ENCODE measurements at places on chromosomes 4 and X.

- no peak for DNase-seq
These were observed 23.6 kb downstream of the NUDT9 start for GRCh38 chr4:87445964-87446363.

GRCh38 chrX:19931146-19931545, 43.7 kb upstream of the SH3KBP1 start:
- DNase-seq, result no peak

- DNase-seq, result peak; percentile 78
These were observed 71.0 kb downstream of the MTHFD2L start for GRCh38 chr4:74228691-74229640.

DNA sequence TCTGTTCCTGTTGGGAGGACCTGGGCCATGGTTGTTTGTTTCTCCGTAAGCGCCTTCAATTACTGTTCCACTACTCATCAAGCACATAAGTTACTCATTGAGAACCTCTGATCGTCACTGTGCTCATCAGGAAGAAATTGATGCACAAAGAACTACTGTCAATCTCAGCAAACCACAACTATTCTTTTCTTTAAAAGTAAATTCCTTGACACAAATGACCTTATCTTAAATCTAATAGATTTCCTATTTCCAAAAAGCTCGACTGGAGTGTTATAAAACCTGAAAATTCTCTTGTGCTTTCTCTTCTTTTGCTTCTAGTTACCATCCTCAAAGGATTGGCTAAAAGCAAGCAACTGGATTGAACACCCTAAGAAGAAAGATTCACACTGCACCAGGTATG, at the start of gene MUC7:
Gene MUC7 (plus strand): TSS at position 301 of the 400 bp plus-strand sequence. CDS start 1,825 bp downstream, outside the sequence.
- no peak for DNase-seq

DNA sequence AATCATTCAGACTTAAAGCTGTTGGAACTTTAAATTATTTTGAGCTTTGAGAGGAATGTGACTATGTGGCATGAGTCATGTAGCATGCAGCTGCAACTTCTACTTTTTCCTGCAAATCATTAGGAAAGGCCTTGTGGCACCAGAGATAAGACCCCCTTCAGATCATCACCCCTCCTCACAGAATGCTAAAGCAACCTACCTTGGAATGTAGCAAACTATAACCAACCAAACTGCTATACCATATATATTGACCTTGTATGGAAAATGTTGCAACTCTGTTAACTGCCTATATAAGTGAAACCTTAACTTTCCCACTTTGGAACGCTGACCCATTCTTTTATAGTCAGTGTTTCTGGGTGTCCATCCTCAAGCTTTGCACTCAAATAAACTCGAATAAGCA, 32.0 kb downstream of the ATXN3L start:
- DNase-seq, result no peak

GRCh38 chr4:143441678-143442077, 71.8 kb upstream of the SMARCA5 start:
- DNase-seq, result no peak

DNA sequence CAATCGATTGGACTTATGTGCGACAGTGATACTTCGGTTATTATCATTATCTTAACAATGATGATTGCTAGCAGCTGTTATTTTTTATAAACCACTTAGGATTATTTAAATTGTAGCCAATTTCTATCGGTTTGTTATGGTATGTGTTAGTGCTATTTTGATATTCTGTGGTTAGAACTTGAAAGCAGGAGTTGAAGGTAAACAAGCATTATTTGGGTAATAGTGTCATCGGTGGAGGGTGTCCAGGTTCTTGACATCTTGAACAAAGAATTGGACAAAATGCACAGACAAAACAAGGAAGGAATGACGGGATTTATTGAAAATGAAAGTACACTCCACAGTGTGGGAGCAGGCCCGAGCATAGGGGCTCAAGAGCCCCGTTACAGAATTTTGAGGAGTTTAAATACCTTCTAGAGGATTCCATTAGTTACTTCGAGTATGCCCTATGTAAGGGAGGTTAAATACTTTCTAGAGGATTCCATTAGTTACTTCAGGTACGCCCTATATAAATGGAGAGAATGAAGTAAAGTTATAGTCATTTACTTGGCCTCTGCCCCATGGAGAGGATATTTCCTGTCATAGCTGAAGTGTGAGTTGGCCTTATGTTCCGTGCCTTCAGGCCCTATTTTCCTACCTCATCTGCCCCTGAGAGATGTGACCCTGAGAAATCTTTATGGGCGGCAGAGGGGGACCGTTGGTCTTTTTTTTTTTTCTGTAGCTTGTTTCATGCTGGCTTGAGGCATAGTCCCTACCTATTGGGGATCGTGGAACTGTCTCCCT, 13.1 kb downstream of the MOB1B start:
- no peak for DNase-seq

DNA sequence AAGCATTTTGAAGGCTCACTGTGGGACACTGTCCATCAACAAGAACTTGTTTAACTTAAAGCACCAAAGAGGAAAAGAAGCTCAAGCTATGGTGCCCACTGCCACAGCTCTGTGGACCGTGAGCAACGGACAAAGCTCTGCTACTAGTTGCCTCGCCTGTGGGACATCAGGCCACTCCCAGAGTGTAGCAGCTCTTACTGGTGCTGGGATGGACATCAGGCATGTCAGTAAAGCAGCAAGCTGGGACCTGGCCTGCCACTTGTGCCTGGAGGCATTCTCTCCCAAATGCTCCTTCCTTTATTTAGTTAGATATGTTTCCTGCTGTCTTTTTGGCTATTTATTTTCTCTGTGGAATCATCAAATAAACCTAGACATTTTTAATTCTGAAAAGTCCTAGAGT, 46.7 kb downstream of the TMEM154 start:
- DNase-seq, result no peak

DNA sequence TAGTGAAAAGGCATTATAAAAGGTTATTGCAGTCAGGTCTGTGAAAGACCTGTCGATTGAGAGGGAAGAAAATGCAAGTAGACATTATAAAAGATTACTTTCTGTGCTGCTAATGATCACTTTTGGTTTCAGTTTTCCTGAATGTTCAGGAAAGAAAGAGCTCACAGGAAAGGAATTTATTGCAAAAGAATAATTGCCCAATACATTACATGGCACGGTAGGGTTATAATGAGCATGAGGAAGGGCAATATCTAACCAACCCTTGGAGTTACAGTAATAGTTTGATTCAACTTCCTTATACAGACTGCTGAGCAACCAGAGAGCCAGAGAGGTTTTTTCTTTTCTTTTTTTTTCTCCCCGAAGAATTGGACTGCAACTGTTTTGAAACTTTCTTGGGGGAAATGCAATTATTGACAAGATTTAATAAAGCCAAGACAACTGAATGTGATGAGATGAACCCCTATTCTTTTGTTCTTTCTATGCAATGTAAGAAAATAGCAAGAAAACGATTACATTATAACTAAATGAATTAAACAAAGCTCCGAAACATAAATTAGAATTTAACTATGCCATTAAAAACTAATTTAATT, 247.0 kb downstream of the C4orf33 start:
- DNase-seq, result no peak

GRCh38 chr4:128451270-128451905, 163.8 kb upstream of the PGRMC2 start:
- no peak for DNase-seq

DNA sequence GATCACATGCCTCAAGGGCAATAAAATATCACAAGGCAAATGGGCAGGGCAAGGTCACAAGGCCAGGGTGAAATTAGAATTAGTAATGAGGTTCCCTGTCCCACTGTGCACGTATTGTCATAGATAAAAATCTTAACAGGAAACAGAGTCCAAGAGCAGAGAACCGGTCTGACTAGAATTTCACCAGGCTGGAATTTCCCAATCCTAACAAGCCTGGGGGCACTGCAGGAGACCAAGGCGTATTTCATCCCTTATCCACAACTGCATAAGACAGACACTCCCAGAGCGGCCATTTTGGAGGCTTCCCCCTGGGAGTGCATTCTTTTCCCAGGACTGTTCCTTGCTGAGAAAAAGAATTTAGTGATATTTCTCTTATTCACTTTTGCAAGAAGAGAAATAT, 25.9 kb upstream of the PRDM5 start:
- DNase-seq, result no peak

DNA sequence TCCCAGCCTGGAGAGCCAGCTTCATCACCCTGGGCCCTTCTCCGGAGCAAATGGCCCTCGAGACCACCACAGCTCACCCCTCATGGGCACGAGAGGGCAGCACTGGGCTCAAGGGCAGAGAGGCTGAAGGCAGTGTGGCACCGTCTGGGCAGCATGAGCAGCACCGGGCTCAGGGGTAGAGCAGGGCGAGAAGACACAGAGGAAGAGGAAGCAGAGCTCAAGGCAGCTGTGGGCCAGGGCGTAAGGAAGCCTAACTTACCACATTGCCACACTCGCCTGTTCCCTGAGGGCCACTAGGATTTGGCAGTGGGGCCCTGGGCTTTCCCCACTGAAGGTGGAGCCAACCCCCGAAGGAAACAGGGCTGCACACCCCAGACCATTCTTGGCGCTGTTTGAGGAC, 15.5 kb downstream of the ZNF185 start:
- DNase-seq, result no peak

DNA sequence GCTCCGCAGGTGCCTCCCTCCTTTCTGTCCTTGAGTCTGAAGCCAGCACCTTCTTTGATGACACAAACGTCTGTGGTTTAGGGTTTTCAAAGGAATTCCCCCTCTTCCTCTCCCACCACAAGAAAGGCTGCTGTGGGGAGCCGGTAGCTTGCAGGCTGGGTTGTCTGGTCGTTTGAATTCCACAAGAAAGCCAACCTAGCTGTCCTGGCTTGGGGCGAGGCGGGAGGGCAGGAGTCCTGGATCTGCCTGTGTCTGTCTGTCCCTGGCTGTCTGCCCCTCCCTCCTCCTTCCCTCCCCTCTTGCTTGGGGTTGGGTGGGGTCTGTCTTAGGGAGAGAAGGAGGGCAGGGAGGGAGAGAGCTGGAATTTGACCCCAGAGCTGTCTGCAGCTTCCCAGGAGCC, 56.3 kb downstream of the SHROOM2 start:
- DNase-seq, result no peak

DNA sequence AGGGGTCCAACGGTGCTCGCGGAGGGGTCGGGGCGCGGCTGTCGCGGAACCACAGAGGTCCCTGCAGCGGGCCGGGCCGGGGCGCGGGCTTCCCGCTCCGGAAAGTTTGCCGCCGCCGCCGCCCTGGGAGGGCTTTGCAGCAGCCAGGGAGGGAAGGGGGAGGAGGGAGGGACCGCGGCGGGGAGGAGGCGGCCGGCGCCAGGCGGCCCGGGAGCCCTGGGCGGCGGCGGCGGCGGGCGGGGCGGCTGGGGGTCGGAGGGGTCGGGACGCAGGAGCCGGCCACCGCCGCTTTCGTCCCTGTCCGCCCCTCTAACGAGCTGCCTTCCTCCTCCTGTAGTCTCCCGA, 375 bp downstream of the FGFR3 start:
- peak; percentile 55 for DNase-seq

DNA sequence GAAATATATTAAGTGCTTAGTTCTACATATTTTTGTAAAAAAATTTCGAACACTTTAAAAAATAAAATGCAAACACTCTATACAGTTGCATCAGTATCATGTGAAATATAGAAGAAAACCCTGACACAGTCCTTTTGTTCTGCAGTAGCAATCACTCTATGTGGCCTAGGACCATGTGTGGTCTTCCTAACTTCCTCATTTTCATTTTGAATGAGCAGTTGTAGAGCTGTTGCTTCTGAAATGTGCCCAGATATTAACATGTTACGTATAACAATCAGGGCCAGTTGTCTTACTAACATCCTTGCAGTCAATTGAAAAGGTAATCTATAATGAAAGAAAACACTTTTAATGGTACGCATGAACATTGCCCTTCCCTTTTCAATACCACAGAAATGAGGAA, 107.9 kb downstream of the ZNF827 start:
- DNase-seq, result no peak

- no peak for DNase-seq
These were observed 542.4 kb upstream of the DIPK2B start for GRCh38 chrX:45743081-45743533.

- DNase-seq, result no peak
These were observed 81.8 kb upstream of the SMARCA5 start for GRCh38 chr4:143431526-143432257.

- DNase-seq, result peak; percentile 19
These were observed at the start of gene PDZD4 for GRCh38 chrX:153829799-153830639. PDZD4 (minus strand) TSS chrX:153830544; CDS start chrX:153830298, 246 bp downstream.

DNA sequence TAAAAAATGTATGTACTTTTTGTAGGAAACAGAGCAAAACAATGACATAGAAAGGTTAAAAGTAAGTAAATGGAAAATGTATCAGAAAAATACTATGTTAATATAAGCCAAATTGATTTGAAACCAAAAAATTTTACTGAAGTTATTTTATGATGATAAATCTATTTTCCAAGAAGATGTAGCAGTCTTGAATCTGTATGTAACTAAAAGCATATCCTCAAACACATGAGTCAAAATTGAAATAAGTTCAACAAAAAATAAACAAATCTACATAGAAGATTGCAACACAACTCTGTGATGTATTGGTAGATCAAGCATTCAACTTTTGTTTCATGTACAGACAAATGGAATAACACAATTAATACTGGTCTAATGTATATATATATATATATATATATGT, 450.0 kb downstream of the SPRY1 start:
- no peak for DNase-seq

GRCh38 chr4:157226035-157226434, 5.5 kb downstream of the GRIA2 start:
- DNase-seq, result no peak

DNA sequence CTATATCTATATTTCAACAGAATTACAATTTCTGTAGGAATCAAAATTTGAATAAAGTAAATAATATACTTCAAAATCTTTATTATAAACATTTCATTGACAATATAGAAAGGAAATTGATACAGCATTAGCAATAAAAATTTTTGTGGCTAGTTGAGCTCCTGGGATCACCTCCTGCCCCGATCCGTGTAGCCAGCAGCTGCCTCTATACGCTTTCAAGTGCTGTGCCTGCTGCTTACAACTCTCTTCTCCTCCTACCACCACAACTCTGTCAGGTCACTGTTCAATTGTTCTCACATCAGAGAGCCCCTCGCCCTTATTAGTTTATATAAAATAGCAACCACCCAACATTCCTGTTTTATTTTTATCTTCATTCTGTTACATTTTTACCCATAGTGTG, 27.6 kb downstream of the INPP4B start:
- DNase-seq, result no peak

GRCh38 chr4:4952273-4952672, 67.0 kb downstream of the CYTL1 start:
- DNase-seq, result no peak

GRCh38 chr4:143386812-143387211, 50.1 kb downstream of the GAB1 start:
- no peak for DNase-seq

DNA sequence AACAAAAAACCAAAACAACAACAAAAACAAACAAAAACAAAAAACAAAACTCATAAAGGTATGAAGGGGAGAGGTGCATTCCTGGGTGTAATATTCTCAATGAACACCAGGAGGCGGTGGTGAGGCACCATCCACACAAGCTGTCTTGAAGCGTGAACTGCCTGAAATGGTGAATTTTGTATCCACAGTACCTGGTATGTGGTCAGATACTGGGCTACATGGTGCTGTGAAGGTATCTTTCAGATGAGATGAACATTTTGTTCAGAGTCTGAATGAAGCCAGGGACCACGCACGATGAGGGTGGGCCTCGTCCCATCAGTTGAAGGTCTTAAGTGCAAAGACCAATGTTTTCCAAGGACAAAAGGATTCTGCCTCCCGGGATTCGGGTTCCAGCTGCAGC, 58.5 kb downstream of the ASMT start:
- peak; percentile 60 for DNase-seq

GRCh38 chr4:71558248-71558647, 219.4 kb downstream of the SLC4A4 start:
- DNase-seq, result no peak

All from CD4-positive, alpha-beta T cell treated with Interleukin-17A for 4 hours (primary cell).